ENCODE measurements at places on chromosomes 4 and X.

- no peak for DNase-seq
Observed at GRCh38 chr4:3715061-3715854, 50.9 kb upstream of the ADRA2C start.

- DNase-seq = peak; percentile 7
Observed at GRCh38 chr4:8819473-8820177, 52.0 kb downstream of the HMX1 start.

GRCh38 chr4:17932041-17932440, 89.5 kb downstream of the LCORL start:
- DNase-seq = no peak

DNA sequence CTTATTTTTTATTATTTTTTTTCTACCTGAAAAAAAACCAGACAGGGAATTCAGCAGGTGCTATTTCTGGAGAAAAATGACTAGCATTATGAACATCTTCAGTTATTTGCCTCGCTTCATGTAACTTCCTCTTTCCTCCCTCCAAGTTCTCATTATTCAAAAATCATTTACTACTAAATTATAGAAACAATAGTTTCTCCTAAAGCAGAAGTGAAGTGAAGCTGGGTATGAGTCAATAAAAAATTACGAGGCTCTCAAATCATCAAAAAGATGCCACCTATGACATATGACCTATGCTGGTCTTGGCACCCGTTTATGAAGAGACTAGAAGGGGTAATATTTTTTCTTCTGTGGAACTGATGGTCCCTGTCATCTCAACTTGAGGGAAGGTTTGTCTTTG, 145.0 kb upstream of the AADAT start:
- no peak for DNase-seq

- DNase-seq = no peak
Observed at GRCh38 chr4:7121866-7122653, 54.2 kb upstream of the GRPEL1 start.

DNA sequence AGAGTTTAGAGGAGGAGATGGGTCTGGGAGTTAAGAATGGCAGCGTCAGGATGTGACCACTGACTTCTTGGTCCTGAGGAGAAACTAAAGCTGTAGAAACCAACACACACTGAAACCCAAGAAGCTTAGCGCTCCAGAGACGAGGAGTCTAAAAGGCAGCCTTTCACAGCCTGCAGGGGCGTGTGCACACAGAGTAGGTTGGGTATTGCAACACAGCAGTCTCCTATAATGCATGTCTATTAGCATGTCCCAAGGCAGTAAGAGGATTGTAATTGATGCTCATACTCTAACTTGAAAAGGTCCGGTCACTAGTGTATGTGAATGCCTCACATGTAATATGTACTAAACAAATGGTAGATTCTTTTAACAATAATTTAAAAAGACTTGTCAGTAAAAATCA, 57.4 kb downstream of the PTTG2 start:
- no peak for DNase-seq

DNA sequence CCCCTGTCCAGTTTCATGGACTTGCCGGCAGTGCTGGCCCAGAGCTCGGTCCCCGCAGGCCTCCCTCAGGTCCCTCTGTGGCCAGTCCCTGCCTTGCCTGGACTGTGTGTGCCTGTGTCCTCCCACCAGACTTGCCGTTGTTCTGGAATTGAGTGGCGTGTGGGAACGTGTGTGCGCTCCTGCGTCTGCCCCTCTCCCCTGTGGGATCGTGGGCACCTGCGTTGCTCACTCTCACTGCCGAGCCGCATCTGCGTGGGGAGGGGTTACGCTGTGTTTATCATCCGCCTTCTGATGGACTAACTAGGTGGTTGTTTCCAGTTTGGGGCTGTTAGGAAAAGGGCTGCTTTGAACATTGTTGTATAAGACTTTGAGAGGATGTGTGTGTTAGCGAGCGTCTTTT, 21.2 kb downstream of the PCGF3 start:
- DNase-seq = no peak

DNA sequence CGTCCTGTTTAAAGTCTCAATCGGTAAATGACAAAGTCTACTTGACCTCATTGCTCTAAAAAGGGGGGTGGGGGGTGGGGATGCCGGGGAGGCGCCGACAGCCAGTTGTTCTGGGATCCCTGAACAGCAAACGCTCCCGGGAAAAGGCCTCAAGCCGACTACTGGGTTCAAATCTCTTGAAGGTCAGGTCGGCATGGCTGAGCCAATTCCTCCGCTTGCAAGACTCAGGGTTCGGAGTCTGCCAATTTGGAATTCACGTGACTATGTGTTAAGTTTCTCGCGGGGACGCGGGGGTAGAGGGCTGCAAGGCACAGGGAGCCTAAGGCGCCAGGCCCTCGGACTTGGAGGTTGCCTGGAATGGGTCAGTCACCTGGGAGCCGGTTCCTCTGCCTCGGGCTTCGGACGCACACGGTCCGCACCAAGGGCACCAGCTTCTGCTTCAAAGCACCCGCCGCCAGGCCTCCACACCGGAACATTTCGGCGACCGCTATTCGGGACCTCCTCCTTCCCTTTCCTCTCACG, 399 bp downstream of the AIFM1 start:
- no peak for DNase-seq

- no peak for DNase-seq
Observed at GRCh38 chrX:148722966-148723365, 222.5 kb downstream of the AFF2 start.

DNA sequence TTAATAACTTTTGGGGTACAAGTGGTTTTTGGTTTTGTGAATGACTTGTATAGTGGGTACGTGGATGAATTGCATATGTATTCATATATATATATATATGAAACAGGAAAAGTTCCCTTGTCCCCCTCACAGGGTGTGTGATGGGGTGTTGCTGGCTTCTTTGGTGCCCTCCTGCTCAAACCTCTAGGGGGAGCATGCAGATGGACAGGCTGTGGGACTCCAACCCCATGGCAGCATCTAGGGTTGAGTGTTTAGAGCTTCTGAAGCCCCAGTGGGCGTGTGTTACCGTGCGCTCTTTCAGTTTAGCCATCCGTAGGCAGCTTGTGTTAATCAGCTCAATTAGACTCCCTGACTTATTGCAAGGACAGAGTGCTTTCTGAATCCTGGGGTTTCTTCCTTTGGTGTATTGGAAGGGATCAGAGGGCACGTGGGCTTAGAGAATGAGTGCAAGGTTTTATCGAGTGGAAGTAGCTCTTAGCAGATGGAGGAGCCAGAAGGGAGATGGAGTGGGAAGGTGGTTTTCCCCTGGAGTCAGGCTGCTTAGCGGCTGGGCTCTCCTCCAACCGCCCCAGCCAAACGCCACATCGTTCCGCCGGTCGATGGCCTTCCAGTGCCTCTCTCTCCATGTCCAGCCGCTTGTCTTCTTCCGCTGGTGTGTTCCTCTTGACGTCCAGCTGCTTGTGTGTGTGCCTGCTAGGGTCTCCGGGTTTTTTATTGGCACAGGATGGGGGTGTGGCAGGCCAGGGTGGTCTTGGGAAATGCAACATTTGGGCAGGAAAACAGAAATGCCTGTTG, 674.4 kb upstream of the LCORL start:
- DNase-seq = no peak

DNA sequence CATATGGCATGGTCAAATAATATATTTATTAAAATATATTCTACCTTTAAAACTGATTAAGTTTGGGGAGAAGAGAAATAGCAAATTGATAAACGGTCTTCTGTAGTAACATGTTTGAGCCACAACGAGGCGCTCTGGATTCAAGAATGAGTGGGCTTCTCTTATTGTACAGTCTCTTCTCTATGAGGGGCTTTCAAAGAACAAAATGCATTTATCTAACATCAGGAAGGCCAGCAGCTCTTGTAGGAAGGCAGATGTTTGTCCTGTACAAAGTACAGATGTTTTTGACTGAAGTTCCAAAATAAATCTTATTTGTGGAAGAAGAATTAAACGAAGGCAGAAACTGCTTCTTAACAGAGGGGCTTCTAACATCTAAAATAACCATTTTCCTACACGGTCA, 153.6 kb downstream of the RASL11B start:
- DNase-seq = no peak

- no peak for DNase-seq
Observed at GRCh38 chrX:78102091-78102490, 2.0 kb upstream of the PGK1 start.

- DNase-seq = no peak
Observed at GRCh38 chr4:7202411-7202810, 10.1 kb downstream of the SORCS2 start.

DNA sequence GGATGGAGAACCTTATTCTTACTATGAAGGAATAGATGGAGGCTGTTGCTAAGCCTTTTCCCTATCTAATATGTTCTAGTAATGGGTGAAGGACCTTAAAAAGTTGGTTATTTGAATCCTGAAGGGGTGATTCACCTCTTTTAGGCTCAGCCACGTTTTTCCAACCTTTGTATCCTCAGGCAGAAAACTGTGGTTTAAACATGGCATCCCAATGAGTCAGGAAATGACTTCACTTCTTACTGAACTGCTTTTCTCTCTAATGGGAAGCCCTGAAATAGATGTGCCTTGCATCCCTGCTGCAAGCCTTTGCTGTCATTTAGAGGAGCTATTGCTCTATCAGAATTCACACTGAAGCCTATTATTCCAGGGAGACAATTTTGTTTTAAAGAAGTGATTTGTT, 191.0 kb upstream of the ARX start:
- peak; percentile 1 for DNase-seq

- no peak for DNase-seq
Observed at GRCh38 chr4:141346144-141346543, 125.4 kb downstream of the ZNF330 start.

- no peak for DNase-seq
Observed at GRCh38 chr4:103099691-103100392, at the start of gene BDH2. BDH2 (minus strand) TSS chr4:103099834; CDS start chr4:103096254, 3,580 bp downstream.

- no peak for DNase-seq
Observed at GRCh38 chr4:22574424-22574823, 58.6 kb upstream of the ADGRA3 start.

DNA sequence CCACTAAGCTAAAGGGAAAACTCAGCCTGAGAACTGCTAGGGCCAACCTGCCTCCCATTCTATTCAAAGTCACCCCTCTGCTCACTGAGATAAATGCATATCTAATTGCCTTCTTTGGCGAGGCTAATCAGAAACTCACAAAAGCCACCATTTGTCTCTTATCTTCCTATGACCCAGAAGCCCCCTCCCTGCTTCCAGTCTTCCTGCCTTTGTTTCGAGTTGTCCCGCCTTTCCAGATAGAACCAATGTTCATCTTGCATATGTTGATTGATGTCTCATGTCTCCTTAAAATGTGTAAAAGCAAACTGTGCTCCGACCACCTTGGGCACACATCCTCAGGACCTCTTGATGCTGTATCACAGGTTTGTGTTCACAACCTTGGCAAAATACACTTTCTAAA, 459.8 kb downstream of the FSTL5 start:
- DNase-seq = no peak

DNA sequence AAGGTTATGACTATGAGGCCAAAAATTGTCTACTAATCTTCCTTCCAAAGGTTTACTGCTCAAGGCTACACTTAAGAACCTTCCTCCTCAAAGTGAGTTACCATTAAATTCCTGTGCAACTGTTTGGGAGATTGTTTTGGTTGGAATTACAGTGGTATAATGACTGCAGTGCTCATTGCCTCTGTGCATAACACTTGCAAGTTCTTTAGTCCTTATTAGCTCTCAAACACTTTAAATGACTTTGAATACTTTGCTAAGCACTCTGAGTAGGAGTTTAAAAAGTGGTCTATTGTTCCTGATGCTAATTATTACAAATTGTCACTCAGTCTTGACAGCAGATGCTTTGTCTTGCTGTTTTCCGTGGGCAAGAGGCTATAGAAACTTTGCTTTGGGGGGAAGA, 422.8 kb upstream of the PABPC4L start:
- no peak for DNase-seq

DNA sequence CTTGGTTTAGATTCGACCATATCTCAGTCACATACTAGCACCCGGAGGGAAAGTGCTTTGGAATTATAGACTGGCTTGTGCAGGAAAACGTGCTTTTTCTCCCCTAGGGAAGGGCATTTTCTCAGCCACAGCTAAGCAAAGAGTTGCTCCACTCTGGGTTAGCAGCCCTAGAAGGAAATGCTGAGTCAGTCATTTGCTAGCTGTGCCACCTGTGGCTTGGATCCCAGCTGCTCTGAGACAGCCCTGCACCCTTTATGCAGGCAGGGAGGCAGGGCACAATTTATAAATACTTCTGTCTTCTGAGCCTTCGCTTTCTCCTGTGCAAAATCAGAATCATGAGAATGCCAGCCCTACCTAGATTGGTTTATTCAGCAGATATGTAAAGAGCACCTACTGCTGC, 1.3 kb upstream of the USP51 start:
- DNase-seq = no peak

- DNase-seq = peak; percentile 38
Observed at GRCh38 chr4:5933116-5933515, 40.2 kb upstream of the CRMP1 start.

DNA sequence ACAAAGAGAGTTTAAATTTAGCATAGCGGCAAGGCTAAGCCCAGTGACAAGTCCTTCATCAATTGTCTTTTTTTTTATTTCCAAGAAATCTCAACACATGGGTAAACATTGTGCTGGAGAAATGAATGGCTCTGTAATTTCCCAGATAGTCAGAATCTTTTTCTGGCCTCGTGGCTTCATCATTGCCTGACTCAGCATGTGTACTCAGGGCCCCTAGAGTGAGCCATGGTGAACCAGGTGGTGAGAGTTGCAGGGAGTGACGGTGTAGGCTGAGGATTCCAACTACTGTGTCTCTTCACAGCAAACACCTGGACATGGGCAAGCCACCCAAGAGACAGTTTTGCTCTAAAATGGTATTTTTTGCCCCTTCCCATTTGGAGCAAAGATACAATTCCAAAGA, 43.1 kb upstream of the UCP1 start:
- no peak for DNase-seq

DNA sequence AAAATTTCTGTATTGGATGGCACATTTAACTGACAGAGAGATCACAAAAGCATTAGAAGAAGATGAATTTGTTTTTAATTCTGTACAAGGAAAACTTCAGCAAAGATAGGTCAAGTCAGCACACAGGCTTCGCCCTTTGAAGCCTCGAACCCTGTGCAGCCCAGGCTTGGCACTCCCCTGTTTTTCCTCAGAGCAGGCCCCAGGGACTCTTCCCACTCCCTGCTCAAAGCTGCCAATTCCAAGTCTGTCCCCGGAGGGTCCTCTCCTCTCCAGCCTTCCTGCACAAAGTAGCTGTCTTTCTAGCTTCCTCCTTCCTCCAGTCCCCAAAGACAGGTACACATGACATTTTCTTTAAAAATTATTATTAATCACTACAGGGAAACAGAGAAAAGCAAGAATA, 466.3 kb downstream of the PPARGC1A start:
- DNase-seq = no peak

DNA sequence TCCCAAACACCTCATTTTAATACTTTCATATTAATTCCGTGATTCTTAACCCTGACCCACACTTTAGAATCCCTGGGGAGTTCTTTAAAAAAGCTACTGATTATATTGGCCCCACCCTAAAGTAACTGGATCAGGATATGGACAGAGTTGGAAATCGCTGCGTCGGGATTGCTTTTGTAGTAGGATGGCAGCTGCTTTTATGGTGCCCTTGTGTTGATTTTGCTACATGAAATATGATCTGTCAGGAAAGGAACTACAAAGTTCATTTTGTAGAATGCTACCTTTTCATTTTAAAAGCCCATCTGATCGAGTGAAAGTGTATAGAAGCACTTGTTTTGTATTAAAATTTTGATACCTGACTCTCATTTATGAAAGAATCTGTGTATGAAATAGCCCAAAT, 43.6 kb downstream of the TMEM131L start:
- no peak for DNase-seq

All from head of caudate nucleus (tissue), 42 donors.